Right ventricle myocardium superior (tissue), 1 donor: ENCODE measurements at places on chromosomes 5 and 9. TPM values are rescaled to one million over a fixed set of nuclear protein-coding genes. Genes with fewer than 3 reads are reported as not detected.

DNA sequence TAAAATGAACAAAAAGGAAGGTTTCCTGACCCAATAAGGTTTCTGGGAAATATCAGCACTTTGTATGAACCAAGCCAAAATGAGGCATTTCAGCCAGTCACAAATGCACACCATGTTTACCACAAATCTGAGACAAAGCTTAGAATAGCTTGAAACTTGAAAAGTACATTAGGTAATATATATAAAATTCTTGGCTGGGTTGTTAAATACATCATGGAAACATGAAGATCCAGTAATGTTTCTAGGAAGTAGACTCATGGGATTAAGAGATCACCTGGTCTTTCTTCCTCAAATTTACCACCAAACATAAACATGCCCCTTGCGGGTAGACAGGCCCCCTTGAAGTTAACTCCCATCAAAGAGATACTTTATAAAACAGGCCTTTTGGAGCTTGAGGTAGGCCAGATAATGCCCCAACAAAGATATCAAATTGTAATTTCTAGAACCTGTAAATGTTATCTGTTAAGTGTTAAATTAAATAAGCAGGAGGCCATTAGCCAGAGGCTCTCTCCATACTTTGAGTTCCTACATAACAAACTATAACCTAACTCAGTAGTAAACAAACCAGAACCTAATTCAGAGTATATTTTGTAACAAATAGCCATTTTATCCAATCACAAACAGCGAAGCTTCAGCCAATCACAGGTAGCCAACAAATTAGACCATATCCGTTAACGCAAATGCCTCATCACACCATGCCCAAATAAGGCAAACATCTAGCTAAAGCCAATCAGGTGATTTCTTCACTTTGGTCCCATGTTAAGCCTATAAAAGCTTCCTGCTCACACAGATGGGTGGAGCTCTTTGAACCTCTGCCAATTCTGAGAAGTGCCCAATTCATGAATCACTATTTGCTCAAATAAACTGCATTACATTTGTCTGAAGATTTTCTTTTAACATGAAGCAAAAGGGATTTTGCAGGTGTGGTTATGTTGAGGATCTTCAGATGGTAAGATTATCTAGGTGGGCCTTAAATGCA, 127.9 kb upstream of the TARS1 start:
- no peak for DNase-seq

DNA sequence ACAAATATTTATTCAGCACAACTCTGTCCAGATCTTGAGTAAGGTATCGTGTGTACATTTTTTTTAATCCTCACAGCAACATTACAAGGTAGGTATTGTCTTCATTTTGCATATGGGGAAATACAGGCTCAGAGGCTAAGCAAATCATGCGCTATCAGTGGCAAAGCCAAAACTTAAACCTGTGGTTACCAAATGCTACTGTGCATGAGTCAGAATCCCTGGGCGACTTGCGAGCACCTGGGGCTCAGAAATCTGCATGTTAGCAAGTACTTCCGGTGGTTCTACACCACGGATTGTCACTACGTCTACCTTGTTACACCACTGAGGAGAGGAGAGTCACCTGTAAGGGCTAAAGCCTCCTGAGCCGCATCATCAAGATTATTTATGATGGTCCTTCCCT, 21.3 kb downstream of the C5orf58 start:
- no peak for DNase-seq

DNA sequence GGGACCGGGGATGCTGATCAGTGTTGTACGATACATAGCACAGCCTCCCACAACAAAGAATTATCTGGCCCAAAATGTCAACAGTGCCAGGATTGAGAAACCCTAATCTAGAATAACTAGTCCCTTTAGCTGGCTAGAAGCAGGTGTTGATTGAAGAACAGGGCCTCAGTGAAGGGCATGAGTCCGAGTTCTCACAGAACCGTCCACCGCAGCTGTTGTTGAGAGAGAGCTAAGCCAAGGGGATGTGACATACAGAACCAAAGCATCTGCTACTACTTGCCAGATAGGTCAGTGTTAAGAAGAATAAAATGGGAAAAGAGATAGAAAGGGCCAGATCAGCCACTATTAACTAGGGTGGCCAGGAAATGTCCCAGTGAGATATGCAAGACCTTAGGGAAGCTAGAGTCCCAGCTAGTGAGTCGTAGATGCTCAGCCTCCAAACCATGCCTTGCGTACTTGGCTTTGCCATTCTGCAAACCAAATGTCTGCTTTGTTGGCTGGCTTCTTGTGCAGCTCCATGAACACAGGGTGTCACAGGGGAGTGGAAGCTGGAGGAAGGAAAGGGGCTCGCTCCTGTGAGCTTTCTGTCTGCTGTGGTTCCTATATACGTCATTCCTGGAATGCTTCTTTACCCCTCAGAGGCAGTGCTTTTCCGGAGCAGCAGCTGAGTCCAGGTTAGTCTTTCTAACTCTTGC, 68.9 kb downstream of the FBXO38 start:
- DNase-seq: peak; percentile 54

DNA sequence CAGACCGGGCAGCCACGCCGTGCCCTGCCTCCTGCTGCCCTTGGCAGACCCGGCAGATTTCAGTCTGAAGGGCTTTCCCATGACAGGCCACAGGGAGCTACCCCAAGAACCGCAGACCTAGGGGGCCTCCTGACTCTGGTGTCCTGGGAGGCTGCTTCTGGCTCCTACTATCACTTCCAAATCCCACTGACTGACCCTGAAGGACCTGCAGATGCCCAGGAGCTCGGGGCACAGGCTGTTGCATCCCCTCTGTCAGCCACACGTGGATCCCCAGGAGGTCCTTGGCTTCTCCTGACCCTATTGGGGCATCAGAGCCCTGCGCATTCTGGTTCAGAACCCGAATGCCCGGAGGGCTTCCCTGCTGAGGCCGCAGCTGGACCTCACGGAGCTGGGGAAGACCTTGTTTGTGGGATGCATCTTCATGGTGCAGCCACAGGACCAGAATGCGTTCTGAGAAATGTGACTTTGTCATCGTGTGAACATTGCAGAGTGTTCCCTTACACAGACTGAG, 81.3 kb upstream of the IRX4 start:
- no peak for DNase-seq

GRCh38 chr5:53194086-53194485, 84.5 kb upstream of the MOCS2 start:
- DNase-seq: no peak

- peak; percentile 56 for DNase-seq
Measured at GRCh38 chr5:173864126-173865050, 23.8 kb upstream of the CPEB4 start.

- DNase-seq: no peak
Measured at GRCh38 chr9:34310215-34310614, 18.9 kb downstream of the KIF24 start.

DNA sequence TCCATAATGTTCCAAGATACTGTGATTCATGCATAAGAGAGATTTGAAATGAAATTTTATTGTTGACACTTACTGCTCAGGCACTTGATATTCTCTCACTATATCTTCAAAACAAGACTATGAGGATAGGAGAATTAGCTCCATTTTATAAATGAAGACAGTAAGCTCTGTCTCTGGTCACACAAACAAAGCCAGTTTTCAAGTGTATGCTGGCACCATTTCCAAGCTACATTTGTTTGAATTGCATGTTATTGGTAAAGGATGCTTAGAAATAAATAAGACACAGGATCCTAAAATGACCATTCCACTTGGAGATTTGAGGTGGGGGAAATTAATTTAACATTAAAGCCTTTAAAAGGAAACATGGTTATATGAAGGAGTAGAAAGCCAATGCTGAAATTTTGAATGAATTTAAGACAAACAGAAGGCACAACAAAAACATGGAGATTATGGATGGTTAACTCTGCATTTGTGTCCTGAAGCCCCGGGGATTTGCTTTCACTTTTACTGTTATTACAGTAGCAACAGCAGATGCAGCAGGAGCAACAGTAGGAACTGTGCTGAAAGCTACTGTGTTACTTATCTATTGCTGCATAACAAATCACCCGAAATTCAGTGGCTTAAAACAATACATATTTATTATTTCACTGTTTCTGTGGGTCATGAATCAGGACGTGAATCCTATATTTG, 79.7 kb upstream of the ASTN2 start:
- DNase-seq: no peak

DNA sequence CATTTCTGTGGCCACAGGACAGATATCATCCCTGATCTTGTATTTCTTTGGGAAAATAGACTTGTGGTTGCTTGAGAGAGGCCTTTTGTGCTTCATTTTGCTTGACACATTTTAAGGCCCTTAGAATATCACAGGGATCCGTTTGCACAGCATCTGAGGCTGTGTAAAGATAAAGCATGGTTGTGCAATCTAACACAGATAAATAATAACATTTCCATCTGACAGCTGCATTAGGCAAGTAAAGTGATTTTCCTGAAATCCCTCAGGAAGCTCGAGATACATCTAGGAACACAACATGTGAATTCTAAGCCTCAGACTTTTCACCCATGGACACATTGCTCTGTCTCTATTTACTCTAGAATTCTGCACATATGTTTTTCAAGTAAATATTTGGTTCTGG, 212.8 kb upstream of the ADAMTSL1 start:
- no peak for DNase-seq

DNA sequence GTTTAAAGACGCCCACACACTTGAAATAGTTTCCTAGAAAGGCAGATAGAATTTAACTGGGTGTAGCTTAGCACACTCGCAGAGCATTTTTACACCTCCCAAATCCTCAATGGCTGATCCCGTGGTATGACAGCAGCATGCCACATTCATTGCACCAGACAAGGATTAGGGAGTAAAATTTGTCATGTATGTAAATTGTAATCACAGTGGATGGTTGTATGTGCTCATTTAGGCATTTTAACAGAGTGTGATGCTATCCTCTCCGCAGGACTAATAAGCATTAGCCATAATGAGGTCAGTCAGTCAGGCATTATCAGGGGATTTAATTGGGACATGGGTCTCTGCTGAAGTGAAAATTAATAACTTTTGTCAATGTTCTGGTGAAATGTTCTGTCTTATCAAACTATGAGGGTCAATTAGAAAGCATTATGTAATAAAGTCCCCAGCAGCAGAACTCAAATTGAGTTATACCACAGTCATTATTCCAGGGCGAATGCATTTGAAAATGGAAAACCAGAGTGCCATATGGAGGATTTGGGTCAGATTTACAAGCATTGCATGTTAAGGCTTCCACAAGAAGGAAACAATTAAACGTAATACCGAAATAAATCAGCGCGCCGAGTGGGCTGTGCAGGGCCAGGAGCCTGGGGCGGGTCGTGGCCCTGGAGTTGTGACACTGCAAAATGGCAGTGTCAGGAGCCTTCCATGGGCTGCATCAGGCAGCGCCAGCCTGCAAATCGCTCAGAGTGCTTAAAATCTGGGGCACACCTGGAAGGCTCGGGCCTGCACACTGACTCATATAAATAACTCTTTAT, 602.2 kb downstream of the BNC2 start:
- DNase-seq: no peak

GRCh38 chr5:113491022-113491421, 2.8 kb upstream of the MCC start:
- no peak for DNase-seq

GRCh38 chr5:10543585-10544040, 20.3 kb upstream of the ANKRD33B start:
- no peak for DNase-seq

DNA sequence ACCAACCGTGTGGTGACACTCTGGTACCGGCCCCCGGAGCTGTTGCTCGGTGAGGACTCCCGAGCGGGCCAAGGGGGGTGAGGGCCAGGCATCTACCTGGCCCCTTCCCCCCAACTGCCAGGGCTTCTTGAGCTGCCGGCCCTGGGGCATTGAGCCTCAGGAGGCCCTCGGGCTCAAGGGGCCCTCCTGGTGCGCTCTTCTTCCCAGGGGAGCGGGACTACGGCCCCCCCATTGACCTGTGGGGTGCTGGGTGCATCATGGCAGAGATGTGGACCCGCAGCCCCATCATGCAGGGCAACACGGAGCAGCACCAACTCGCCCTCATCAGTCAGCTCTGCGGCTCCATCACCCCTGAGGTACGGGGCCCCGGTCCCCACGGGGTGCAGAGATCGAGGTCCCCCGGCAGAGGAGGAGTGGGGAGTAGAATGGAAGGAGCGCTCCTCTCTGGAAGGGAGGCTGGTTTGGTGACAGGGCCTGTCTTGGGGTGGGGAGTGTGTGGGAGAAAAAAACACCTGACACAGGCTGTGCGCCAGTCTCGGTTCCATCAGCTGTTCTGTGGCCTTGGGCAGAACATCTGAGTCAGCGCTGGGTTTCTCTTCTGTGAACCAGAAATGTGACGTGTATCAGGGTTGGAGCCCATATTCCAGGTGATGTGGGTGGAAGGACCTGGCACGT, 2.6 kb downstream of the CDK9 start:
- DNase-seq: no peak

DNA sequence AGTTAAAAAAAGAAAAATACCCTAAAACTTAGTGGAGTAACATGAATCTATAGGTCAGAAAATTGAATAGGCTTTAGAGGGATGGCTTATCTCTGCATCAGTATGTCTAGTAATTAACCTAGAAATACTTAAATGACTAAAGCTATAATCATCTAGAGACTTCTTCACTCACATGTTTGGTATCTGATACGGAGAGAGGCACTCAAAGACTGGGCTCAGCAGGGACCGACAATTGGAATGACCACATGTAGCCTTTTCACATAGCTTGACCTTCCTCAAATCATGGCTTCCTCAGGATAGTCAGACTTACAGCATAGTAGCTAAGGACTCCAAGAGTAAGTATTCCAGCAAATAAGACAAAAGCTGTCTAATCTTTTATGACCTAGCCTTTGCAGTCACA, 105.3 kb upstream of the RORB start:
- no peak for DNase-seq

- no peak for DNase-seq
Measured at GRCh38 chr9:116145036-116145435, 8.6 kb upstream of the PAPPA start.

Gene RNF130
- 49.8 TPM for total RNA-seq

Gene ADAMTS2
- total RNA-seq: 3.6 TPM

Gene NR4A3
- total RNA-seq: 3.7 TPM

Gene CDC20B
- total RNA-seq: not detected

Gene SLC25A2
- total RNA-seq: 0.16 TPM

Gene DRD1
- total RNA-seq: not detected

Gene WNT8A
- total RNA-seq: not detected

Gene IRGM
- not detected for total RNA-seq
